ENCODE measurements at places on chromosomes 5 and 9.

DNA sequence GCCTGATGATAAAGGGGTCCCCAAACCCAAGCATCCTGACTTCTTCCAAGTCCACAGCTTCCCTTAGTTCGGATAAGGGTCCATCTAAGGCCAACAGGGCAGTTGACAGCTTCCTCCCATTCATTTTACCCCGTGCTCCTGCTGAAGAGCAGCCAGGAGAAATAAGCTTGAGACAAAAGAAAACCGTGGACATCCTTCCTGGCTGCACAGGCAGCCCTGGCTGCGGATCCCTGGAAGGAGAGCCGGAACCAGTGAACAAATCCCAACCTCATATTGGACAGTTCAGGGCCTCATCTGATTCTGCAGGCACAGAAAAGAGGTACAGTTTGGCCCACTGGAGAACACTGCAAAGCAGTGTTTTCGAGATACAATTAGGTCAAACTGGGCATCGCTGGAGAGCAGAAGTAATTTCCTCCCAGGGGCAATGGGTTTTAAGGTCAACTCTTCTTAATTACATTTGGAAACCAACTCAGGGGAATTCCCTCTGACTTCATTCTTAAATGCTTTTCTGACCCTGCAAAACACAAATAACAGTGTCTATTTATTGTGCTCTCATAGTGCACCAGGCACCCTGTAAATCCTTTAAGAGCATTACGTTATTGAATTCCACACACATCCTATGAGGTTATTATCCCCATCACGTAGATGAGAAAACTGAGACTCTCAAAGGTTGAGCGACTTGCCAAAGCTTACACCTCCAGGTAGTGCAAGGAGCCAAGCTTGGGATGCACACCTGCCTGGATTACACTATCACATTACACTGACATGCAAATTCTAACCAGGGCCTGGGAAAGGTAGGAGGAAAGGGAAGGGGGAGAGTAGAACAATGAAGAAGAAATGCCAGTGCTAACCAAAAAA lies 21.2 kb downstream of the ADAM19 start:
- no peak for DNase-seq

DNA sequence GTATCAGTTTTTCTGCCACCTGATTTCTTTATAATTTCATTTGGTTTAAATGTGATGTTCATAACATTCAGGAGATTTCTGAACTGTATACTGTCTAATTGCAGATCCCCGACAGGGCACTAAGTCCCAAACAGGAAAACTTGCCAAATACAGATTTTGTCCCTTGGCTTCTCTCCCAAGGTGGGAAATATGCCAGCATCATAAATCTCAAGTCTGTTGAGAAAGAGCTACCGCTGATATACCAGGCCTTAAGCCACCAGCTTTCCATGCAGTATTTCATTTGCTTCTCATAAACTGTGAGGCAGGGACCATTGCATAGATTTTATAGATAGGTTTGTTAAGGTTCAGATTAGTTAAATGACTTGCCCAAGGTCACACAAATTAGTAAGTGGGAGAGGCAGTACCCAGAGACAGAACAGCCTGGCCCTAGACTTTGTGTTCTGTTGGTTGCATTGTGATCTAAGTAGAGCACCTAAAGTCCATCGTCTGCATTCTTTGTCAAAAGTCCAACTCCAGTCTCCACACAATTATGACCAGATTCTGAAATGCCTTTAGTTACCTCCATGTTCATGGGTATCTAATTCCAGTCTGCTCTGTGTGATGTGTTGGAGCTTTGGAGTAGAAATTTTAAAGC lies 16.2 kb downstream of the GPR21 start:
- no peak for DNase-seq

DNA sequence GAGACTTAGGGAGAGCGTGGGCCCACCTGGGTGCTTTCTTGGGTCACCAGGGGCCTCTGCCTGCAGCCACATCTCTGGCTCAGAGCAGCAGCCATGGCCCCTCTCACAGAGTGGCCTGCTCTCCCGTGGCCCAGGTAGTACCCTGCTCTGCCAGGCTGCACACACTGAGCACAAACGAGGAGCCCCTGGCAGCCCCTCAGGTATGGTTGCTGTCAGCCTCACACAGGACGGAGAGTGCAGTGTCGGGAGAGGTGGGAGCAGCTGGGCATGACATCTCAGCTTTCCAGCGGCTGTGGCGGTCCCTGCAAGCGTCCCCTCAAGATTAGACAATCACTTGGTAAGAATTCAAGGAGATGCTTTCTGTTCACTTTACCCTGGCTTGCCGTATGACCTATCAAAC lies 137.0 kb upstream of the IRX4 start:
- no peak for DNase-seq

DNA sequence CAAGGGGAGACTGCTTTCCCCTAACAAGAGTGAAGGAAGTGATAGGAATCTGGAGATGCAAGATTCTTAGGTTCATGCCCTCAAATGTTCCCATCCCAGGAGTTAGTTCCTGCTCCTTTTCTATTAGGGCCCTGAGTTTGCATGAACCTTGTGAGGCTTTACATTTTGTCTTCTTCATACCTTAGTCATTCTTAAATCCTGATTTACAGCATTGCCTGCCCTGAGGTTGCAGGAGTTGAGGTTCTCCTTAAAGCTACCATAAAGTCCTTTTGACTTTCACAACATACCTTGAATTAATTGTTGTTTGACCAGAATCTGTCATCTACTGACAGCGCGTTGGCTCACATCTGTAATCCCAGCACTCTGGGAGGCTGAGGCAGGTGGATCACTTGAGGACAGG lies 151.5 kb upstream of the ABCA1 start:
- DNase-seq: no peak

- DNase-seq: no peak
These were observed 52.2 kb upstream of the SPINK5 start for GRCh38 chr5:148011398-148012137.

DNA sequence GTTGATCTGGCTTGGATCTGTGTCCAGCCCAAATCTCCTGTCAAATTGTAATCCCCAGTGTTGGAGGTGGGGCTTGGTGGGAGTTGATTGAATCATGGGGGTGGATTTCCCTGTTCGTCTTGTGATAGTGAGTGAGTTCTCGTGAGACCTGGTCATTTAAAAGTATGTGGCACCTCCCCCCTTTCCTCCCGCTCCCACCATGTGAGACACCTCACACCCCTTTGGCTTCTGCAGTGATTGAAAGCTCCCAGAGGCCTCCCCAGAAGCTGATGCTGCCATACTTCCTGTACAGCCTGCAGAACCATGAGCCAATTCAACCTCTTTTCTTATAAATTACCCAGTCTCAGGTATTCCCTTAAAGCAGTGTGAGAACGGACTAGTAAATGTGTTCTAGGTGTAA lies 117.3 kb upstream of the PTCH1 start:
- DNase-seq: no peak

DNA sequence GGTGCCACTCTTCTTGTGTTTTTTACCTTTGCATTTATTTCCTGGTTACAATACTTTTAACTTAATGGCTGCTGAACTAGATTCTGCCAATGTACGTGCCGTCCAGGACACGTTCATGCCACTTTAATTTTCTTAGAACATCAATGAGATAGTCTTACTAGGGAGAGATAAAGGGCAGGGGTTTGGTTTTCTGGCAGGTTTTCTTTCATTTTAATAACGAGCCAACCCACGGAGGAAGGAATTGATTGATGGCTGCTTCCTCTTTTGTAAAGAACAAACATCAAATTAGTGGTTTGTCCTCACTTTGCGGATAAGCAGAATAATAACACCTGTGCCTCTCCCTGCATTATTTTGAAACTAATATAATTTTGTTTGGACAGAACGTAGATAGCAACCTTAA lies 135.7 kb downstream of the DOCK8 start:
- DNase-seq: no peak

- DNase-seq: no peak
These were observed 13.6 kb downstream of the SEPTIN8 start for GRCh38 chr5:132763181-132764036.

GRCh38 chr5:168059131-168059530 lies 232.3 kb upstream of the WWC1 start:
- no peak for DNase-seq

DNA sequence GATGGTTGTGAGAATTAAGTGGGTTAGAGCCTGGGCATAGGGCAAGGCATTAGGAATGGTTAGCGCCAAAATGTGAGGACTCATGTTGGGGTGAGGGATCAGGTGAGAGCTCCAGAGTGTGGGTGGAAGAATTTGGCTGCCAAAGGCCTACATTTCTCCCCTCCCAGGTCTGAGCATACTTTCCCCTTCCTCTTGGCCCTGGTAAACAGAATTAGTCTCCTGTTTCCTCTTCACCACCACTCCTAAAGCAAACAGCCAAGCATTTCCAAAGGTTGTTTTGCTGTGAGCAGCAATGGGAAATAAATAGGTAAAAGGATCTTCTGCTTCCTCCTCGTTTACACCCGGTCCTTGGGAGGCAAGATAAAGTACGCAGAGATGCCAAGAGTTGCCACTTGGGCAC lies 132.5 kb downstream of the ZSWIM6 start:
- no peak for DNase-seq

GRCh38 chr5:148898413-148899075 lies 72.1 kb downstream of the ADRB2 start:
- DNase-seq: no peak

- DNase-seq: no peak
These were observed 17.1 kb downstream of the RFX3 start for GRCh38 chr9:3508521-3509291.

DNA sequence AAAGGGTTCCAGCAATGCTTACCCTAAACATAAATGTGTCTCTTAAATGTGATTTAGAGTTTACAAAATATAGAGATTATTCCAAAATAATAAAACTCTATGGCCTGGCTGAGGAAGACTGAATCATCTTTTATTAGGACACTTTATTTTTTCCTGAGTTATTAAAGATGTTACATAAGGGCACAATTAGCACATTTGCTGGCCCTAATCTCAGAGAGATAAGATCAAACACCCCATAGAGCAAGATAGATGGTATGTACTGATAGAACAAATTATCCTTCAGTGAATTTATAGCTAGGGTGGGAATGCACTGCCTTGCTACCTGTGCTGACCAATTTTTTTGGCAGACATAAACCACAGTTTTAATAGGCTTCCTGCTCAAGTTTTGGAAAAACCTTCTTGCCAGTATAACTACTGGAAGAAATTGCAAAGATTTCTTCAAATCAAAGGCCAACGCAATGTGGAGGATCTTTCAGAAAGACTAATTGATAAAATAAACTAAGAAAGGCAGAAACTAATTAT lies 367.1 kb upstream of the MPDZ start:
- no peak for DNase-seq

DNA sequence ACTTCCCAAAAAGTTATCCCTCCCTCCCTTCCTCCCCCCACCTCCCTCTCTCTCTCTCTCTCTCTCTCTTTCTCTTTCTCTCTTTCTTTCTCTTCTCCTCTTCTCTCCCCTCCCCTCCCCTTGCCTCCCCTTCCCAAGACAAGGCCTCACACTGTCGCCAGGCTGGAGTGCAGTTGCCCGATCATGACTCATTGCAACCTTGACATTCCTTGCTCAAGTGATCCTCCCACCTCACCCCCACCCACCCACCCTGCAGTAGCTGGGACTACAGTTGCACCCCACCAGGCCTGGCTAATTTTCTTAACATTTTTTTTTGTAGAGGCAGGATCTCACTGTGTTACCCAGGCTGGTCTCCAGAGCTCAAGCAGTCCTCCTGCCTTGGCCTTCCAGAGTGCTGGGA lies 32.8 kb downstream of the VPS13A start:
- DNase-seq: no peak

DNA sequence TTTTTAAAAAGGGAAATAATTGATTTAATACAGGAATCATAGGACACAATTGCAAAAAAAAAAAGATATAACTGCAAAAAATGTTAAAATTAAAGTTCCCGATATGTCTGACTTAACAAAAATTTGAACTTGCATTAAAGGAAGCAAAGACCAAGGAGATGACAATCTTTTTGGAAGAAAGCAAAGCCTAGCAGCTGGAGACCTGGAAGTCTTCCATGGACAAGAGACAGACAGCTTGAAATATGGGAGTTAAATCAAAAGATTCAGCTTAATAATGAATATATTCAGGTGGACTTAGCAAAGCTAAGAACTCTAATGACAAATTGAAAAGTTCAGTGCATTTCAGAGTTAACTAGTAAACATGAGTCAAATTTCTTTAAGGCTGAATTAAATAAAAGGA lies 568.7 kb upstream of the RGMB start:
- DNase-seq: no peak

DNA sequence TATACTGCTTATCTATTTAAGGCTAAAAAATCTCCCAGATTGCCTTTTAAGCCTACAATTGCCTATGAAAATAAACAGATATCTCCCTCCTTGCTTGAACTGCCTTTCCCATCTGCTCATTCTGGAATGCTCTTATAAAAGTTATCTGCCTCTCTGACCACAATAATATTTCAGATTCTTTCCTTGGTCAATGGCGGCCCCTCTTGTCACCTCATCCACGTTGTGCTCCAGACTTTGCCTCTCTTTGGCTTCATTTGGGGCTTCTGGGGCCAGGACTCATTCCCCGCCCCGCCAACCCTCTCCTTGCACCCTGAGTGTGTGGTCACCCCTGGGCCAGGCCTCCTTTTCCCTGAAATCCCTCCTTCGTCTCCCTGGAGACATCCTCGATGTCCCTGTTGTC lies 110.0 kb upstream of the RPS23 start:
- DNase-seq: no peak

GRCh38 chr5:179379321-179379890 lies 34.1 kb upstream of the ADAMTS2 start:
- no peak for DNase-seq

GRCh38 chr5:113204525-113205161 lies 228.0 kb downstream of the DCP2 start:
- no peak for DNase-seq

GRCh38 chr9:14303521-14303920 lies 10.4 kb downstream of the NFIB start:
- DNase-seq: no peak

DNA sequence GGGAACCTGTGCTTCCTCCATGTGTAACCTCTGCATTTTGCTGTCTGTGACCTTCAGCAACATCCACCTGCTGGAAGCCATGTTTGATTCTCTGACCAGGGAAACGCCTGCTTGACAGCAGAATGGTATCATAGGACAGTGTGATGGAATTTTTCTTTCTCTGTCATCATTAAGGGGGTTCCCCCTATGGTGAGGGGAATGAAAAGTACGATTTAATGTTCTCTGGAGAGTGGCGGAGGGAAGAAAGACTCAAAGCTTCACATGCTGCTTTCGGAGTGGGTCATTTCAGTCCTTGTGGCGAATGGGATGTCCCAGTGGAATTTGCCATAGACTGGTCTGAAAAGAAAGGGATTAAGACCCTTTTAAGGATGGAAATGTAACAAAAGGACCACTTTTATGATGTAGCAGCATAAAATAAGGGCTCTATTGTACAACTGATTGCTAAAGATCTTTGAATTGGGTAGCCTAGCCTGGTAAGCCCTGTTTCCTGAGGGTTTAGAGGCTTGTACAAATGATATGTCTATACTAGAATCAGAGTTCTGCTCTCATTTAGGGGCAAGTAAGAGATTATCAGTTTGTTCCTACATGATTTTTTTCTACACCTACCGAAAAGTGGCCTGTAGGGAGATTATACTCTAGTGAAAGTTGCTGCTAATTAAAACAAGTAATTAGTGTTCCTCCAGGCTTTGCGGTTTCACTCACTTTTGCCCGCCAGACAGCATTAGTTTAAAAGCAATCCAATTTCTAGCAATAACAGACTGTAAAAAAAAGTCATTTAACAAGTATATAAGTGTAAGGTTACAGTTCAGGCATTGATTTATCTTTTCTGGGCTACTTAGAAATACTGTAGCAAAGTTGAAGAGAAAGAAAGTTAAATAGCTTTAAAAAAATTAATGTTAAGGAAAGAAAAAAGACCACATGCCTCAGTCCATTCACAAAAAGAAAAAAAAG lies 904.5 kb downstream of the NR2F1-AS1 start:
- no peak for DNase-seq

- DNase-seq: no peak
These were observed 372 bp downstream of the EDF1 start for GRCh38 chr9:136865768-136866103.
